ENCODE measurements at places on chromosomes 5 and 9.

GRCh38 chr9:121831869-121832268 lies 180.4 kb downstream of the DAB2IP start:
- DNase-seq = no peak

DNA sequence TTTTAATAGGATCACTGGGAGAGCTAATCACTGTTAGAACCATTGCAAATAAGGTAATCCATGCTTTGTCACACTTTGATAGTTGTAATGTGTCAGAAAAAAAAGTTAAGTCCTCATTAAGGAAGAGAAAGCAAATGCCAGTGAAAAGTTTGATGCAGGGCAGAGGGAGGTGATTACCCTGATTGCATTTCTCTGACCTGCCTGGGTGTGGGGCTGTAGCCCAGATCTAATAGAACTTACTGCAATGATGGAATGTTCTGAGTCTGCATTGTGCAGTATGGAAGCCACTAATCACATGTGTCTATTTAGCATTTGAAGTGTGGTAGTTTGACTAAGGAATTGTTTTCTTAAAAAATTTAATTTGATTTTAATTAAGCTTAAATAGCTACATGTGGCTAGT lies 202.7 kb downstream of the ATP10B start:
- DNase-seq = no peak

DNA sequence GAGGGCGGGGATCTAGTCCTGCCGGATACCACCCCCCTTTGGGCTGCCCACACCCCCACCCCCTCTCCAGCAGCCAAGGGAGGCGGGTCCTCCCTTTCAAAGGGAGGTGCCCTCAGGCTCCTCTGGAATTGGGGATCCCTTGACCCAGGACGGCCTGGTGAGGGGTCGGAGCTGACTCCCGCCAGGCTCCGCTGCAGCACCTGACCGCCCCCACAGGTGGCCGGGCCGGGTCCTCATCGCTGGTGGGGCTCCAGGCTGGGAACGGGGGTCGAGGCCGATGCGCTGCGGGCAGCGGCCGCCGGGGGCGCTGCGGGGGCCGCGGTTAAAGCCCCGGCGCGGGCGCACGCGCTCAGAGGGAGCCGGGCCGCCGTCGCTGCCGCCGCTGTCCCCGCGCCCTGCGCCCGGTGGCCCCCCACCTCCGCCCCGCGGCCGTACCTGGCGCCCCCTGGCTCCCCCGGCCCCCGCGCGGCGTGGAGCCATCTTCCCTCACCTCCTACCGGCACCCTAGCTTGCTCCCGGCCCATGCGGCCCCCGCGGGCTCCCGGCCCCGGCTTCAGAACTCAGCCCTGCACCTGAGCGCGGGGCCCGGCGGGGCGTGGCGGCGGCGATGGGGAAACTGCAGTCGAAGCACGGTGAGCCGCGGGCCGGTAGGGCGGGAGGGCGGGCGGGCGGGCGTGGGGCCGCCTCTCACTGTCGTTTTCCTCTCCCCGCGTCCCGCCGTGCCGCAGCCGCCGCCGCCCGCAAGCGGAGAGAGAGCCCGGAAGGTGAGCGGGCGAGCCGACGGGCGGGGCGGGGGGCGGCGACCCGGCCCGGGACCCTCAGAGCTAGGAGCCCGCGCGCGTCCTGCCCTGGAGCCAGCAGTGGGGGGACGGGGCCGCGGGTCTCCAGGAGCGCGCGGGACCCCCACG lies at the start of gene NKD2:
Gene NKD2, plus strand, starts transcription at position 352 of the 908 bp plus-strand sequence. Its CDS starts 256 bp downstream, at position 608.
- no peak for DNase-seq

DNA sequence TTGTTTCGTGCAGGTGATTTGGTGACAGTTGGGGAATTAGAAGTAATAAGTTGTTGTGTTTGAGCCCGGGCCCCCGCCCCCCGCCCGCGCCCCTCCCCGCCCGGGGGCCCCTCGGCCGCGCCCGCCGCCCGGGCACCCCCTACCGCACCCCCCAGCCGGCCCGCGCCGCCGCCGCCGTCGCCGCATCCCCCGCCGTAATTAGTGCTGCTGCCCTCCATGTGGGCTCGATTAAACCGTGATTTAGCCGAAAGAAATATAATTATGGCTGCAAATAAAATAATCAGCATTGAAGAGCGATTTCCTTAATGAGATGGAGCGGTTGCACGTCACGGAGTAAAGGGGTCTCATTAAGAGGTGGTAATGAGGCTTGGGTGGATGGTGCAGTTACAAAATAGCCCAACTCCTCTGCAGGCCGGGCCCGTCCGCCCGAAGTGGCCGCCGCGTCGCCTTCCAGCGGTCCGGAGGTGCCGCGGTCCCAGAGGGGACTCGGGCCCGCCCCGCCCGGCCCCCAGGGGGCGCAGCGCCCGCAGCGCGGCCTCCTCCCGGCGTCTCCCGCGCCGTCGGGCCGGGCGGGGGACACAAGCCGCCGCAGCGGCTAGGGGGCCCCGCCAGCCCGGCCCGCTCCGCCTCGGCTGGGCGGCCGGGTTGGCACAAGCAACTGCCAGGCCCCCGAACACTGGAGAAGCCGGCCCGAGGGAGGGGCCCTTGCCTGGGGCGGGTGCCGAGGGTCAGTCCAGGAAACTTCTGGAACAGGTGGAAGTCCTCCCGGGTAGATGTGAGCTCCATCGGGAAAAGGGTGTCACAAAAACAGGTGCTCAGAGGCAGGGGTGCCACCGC lies 6.9 kb upstream of the OTP start:
- DNase-seq = no peak

GRCh38 chr5:124747791-124748686 lies 1.6 kb upstream of the ZNF608 start:
- DNase-seq = no peak

DNA sequence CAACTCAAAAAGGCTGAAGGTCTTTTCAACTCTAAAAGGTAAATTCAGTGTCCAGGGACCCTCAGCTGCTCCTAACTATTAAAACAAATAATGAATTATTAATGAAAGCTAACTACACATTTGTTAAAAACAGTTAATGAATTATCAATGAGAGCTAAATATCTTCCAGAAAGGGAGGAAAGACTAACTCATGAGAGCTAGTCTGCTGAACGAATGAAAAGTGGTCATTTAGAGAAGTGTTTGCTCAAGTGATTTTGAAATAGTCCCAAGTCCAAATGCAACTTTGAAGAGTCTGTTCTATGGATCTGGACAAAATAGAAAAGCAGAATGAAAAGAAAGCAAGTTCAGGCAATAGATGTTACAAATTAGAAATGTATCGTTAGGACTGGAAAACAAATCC lies 133.9 kb upstream of the SPEF2 start:
- no peak for DNase-seq

Data from right renal cortex interstitium (tissue), 3 donors.